ENCODE measurements at places on chromosomes 6 and 20.

- DNase-seq: no peak
These were observed 298.7 kb downstream of the TSHZ2 start for GRCh38 chr20:53270792-53271375.

DNA sequence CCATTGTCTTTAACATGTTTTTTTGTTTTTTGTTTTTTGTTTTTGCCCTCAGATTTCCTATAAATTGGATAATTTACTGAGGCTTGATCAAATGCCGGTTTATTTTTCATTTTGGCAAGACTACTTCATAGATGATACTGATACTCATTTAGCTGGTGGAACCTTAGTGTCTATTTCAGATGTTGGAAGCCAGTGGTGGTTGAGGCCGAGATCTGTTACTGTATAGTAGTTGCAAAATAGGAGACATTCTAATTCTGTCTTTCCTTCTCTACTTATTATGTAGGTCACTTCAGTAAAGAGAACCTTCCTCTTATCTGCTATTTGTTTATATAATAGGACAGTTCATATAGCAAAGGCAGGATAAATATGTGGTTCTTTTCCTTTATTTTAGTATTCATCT lies 63.4 kb downstream of the STXBP5 start:
- DNase-seq: no peak

DNA sequence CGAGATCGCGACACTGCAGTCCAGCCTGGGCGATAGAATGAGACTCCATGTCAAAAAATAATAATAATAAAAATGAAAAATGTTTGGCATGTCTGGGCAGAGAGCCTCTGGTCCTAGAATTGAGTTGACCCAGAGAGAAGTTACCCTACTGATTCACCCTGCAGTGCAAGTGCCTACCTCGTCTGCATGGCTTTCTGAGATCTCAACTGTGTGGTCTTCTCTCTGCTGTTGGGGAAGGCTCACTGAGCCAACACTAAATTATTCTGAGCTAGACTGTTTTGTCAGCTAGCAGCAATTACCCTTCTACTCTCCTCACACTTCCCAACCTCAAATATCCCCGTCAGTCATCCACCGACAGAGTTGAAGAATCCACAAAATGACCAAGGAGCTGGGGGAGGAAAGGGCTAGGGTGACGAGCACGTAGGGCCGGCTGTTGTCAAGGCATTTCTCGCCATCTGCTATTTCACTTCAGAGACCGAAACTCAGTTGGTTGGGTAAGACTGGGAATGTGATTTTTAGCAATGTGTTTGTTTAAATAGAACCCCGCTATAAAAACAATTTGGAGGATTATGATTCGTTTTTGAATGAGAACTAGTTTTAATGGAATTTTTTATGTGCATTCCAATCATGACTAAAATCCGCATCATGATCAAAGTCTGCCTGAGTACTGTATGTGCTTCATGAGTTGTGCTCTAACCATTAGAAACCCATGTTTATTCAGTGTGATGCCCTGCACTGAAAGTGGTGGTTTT lies 9.4 kb downstream of the MAS1 start:
- no peak for DNase-seq

GRCh38 chr6:69994251-69994650 lies 127.9 kb downstream of the COL19A1 start:
- DNase-seq: no peak
